Adipose tissue (tissue), 3 donors: ENCODE measurements at places on chromosomes 6 and 20. TPM values are rescaled to one million over a fixed set of nuclear protein-coding genes. Genes with fewer than 3 reads are reported as not detected.

Gene PSORS1C1
- polyA plus RNA-seq: 0.28 TPM

Gene COL11A2
- polyA plus RNA-seq: 2.6 TPM

Gene SFTA2
- 6.6 TPM for polyA plus RNA-seq

Gene OPRL1
- 1.1 TPM for polyA plus RNA-seq

Gene GABRR2
- polyA plus RNA-seq: 0.94 TPM

Gene GNMT
- polyA plus RNA-seq: 6.0 TPM

Gene TNFRSF6B
- polyA plus RNA-seq: 92.8 TPM

Gene ZC3H12D
- 0.24 TPM for polyA plus RNA-seq

Gene POU5F1
- polyA plus RNA-seq: 0.79 TPM

Gene GCNT2
- 0.86 TPM for polyA plus RNA-seq

Gene EEF1A1
- polyA plus RNA-seq: 8,558 TPM

Gene CAPN11
- 2.5 TPM for polyA plus RNA-seq

Gene SOBP
- polyA plus RNA-seq: 0.93 TPM

Gene HBS1L
- polyA plus RNA-seq: 33.2 TPM

Gene BFSP1
- 1.3 TPM for polyA plus RNA-seq

Gene TAGAP
- polyA plus RNA-seq: 2.1 TPM

Gene HMGN3
- polyA plus RNA-seq: 146 TPM

Gene PLG
- not detected for polyA plus RNA-seq

Gene SAMHD1
- 179 TPM for polyA plus RNA-seq

Gene TUBB1
- 0.34 TPM for polyA plus RNA-seq

Gene HEY2
- 1.7 TPM for polyA plus RNA-seq

Gene GRM1
- 0.11 TPM for polyA plus RNA-seq

Gene DOK5
- polyA plus RNA-seq: 0.24 TPM

Gene CD24
- polyA plus RNA-seq: 5.5 TPM

Gene INSM1
- polyA plus RNA-seq: 0.06 TPM

Gene CTAGE9
- not detected for polyA plus RNA-seq

Gene EBF4
- 7.0 TPM for polyA plus RNA-seq

Gene DCDC2
- 0.06 TPM for polyA plus RNA-seq

Gene ME1
- polyA plus RNA-seq: 4.1 TPM

Gene RCAN2
- 1.9 TPM for polyA plus RNA-seq

Gene SAMD5
- 0.56 TPM for polyA plus RNA-seq

Gene TGM3
- not detected for polyA plus RNA-seq

Gene EPB41L1
- polyA plus RNA-seq: 13.8 TPM

Gene VSTM2L
- 0.90 TPM for polyA plus RNA-seq

Gene ENPP5
- 4.1 TPM for polyA plus RNA-seq

Gene FAM209B
- 0.42 TPM for polyA plus RNA-seq

Gene ADGRB3
- 0.46 TPM for polyA plus RNA-seq

Gene PEDS1
- polyA plus RNA-seq: 10.6 TPM

Gene TENT5A
- 7.8 TPM for polyA plus RNA-seq

Gene ABHD16B
- polyA plus RNA-seq: not detected

Gene PKIB
- 4.5 TPM for polyA plus RNA-seq

Gene ATP6V1G2
- polyA plus RNA-seq: 1.8 TPM

Gene CUL9
- polyA plus RNA-seq: 20.4 TPM

Gene DST
- 20.1 TPM for polyA plus RNA-seq

Gene MYCT1
- 2.7 TPM for polyA plus RNA-seq

Gene IPCEF1
- polyA plus RNA-seq: 0.82 TPM
